Sigmoid colon (tissue), 7 donors: ENCODE measurements at places on chromosomes 5 and 9. TPM values are rescaled to one million over a fixed set of nuclear protein-coding genes. Genes with fewer than 3 reads are reported as not detected.

DNA sequence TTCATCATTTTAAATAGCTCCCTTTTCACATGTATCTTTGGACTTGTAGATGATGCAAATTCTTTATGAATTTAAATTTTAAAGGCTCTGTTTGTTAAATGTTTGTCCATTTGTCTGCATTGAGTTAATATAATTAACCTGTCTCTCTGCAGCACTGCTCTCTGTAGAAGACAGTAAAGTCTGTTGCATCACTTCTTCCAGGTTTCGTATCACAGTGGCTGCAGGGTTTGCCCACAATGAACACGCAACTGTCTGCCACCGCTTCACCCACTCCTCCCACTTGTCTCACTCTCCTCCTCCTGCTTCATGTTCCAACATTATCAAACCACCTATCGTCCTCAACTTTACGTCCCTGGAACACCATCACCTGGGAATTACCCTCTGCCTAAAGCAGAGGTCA lies 231.3 kb upstream of the SLC30A5 start:
- DNase-seq, result no peak

DNA sequence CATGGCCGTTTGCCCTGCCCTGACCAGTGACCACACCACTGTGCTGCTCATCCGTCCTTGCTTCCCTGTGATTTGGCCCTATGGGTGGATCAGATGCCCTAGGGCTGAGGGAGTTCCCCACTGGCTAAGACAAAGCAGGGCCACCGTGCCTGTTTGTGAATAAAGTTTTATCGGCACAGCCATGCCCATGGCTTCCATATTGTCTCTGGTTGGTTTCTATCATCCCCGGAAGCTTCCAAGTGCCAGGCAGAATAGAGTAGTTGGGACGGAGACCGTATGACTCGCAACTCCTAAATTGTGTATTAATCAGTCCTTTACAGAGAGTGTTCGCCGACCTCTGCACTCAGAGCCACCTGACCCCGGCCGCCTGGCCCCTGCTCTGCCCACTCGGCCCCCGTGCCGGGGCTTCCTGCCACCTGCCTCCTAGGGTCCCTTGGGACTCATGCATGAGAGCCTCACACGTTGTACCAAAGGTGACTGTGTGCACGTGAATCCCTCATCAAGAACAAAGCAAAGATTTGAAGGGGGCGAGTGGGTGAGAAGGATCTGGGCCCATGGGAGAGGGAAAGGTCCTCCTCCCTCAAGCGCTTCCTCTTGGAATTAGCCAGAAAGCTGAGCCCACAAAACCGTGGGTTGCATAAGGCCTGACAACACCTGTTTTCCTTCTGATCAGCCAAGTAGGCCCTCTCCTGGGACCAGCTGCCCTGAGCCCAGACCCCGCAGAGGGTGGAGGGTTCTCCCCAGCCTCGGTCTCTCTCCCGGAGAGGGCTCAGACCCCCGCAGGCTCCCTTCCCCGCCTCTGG lies 11.7 kb upstream of the FCN2 start:
- DNase-seq, result no peak

- DNase-seq, result no peak
These were observed 412 bp downstream of the RIOK2 start for GRCh38 chr5:97182571-97183099.

GRCh38 chr5:114419959-114420358 lies 58.1 kb downstream of the KCNN2 start:
- no peak for DNase-seq

- DNase-seq, result no peak
These were observed 51.0 kb upstream of the EGFLAM start for GRCh38 chr5:38207343-38207742.

DNA sequence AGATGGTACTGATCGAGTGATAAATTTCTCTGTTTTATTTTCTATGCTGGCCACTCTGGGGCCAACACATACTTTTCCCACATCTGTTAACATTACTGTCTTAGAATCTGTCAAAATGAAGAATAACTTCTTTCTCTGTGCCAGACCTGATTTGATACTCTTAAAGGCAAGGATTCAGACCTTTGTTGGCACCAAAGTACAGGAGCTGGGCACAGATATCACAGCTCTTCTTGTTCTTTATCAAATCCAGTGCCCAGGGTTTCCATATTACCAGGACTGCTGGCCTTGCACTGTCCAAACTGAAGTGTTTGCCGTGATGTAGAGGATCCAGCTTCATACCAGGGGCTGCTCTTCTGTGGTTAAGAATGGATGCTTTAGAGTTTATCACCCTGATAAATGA lies 20.9 kb downstream of the ZNF474 start:
- DNase-seq, result no peak

DNA sequence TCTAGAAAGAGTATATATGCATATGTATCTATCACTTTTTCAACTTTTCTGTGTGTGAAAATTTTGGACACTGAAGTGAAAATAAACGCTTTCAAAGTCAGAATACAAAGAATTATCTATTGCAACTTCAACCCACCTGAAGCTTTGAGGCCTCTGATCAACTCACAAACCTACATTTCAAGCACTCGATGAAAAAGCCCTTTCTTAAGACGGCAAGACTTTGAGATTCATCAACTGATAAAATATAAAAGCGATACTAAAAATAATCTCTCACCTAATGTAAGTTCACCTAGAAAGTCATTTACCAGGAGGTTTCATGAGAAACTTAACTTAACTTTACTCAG lies 1.2 kb downstream of the GOLPH3 start:
- DNase-seq, result no peak

DNA sequence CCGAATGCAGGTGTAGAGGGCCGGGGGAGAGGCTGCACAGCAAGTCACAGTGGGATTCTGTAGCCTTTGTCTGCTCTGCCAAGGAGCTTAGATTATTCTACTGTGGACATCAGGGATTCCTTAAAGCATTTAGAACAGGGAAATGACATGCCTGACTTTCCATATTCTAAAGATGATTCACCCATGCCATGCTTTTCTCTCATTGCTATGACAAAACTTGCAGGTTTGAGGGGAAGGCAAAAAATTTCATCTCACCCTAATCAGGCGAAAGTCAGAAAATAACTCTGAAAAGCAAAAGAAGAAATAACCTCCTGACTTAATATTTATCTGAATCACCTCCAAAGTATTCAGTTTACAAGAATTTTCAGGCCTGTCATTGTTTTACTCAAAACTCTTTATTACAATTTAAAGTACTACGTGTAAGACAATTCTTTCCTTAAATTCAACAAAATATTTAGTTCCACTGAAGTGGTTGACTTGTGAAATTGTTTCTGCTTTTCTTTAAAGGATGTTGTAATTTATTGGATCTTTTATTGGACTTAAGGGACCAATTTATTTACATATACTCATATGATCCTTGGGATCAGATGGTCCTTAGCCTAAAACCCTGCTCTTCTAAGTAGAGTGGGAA lies 30.0 kb upstream of the GAS1 start:
- DNase-seq, result no peak

- no peak for DNase-seq
These were observed 71.4 kb upstream of the WDR41 start for GRCh38 chr5:77563475-77563874.

GRCh38 chr5:169584998-169585451 lies 1.5 kb downstream of the SPDL1 start:
- DNase-seq, result no peak

GRCh38 chr9:84145780-84146179 lies 165.2 kb downstream of the RMI1 start:
- DNase-seq, result no peak

GRCh38 chr5:169448826-169449225 lies 134.7 kb upstream of the SPDL1 start:
- no peak for DNase-seq

DNA sequence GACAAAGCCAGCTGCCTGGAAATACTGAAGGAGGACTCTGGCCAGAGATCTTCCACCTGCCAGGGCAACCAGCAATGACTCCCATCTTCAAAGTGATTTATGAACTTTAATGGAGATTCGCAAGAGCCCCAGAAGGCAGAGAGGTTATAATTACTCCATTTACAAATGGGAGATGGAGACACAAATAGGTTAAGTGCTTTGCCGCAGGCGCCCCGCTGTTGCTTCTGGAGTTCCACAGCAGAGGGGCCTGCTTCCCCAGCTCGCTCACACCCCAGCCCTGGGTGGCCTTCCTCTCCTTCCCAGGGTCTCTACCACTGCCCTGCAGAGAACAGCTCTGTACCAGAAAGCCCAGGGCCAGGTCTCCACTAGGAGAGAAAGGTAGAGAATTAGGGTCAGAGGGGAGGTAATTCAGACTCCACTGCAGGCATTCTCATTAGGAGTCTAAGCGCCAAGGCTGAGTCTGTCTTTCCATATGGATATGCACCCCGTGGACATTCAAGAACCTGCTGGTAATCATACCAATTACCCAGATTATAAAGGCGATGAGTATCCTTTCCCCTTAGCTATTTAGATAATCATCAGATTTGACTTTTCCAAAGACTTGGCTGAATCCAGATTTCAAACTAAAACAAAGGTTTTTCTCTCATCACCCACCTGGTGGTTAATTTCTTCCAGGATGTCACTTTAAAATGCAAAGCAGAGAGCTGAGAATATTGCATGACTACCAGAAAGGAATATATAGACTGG lies 157.6 kb upstream of the TUT7 start:
- no peak for DNase-seq

DNA sequence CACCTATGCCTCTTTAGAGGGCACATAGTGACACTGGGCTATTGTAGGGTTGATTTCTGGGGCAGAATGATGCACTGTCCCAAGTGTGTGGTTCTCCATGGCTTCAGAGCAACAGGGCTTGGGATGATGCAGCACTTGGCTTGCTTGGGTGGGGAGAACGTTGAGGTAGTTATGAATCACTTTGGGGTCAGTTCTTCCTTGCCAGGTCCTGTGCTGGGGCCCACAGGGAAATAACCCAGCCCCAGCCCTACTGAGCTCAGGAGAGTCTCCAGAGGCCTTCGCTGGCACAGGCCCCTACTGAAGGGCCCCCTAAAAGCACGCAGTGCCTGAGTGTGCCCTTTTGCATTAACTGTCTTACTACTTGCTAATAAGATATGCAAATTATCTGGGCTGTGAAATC lies 24.2 kb downstream of the JADE2 start:
- DNase-seq, result no peak

- no peak for DNase-seq
These were observed 699.4 kb downstream of the PTPRD start for GRCh38 chr9:9913276-9913832.

- DNase-seq, result peak; percentile 74
These were observed 92.6 kb downstream of the LIFR start for GRCh38 chr5:38463634-38464521.

GRCh38 chr5:52277101-52277500 lies 510.6 kb upstream of the ITGA1 start:
- no peak for DNase-seq

DNA sequence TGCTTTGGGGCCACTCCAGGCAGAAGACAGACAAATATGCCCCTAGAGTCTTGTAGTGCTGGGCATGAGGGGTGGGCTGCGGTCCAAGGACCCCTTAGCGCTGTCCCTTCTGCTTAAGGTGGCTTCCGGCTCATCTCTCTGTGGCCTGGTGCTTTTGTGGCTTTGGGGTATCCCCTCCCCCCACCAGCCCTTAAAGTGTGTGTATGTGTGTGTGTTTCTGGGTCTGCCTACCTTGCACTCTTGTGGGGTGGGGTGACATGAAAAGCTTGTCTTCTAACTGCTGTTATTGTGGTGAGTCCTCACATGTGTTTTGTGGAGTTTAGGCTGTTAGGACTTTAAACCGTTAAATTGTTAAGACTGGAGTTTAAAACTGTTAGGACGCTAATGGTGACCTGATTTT lies 23.6 kb downstream of the MARCHF6 start:
- DNase-seq, result no peak

GRCh38 chr5:95709967-95710650 lies 21.0 kb upstream of the RHOBTB3 start:
- DNase-seq, result peak; percentile 70

DNA sequence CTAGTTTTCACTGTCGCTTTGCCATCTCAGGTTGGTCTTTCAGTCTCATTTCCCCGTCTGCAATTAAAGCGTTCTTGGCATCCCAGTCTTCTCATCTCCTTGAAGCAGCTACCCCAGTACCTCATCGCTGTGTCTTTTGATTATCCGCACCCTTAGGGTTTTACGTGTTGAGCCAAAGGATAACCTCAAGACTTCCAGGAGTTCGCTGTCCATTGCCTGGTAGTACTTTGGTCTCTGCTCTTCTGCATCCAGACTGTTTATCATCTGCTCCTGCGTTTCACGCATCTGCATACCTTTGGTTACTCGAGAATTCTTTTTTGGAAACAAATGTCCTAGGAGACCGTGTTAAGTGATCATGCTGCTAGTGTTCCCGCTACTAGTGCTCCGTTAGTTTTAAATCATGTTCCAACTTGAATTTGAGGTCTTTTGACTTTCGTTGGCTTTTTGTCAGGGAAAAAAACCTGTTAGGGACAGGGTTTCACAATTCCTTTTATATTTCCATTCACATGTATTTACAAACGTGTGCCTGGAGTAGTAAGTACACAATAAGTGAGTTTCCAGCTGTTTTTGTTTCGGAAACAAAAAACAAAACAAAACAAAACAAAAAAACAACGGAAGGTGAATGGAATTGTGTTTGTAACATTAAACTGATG lies 888 bp downstream of the RABGAP1 start:
- peak; percentile 52 for DNase-seq

DNA sequence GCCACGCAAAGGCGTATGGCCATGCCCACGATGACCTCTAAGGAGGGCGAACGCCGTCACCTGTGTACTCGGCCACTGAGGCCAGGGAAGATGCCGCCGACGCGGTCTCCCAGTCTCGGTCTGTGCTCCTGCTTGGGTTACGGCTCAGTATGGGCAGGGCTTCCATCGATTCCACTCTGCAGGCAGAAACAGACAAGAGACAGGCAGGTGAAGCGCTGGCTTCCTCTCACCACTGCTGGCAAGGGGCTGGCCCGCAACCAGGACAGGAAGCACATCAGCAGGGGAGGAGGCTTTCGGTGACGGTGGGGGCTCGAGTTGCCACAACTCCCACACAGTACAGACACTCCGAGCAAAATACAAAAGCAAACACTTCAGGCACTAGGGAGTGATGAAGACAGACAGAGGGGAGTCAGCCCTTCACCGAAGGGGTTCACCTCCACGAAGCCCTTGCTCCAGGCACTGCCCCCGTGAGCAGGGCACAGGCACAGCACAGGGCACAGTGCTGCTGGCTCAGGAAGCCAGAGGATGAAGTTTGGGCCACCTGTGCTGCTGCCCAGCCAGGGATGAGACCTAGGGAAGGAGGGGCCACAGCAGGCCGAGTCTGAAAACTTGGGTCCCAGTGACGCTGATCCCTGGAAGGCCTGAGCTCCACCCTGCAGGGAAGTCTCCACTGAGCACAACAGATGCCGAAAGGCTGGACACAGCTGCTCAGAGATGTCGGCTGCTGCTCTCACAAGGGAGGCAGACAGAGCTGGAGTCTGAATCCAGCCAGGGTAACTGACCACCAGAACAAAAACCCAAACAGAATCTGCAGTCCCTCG lies 91.3 kb downstream of the CAMSAP1 start:
- DNase-seq, result no peak

CAMLG gene
- 60.5 TPM for total RNA-seq

TMEM171 gene
- not detected for total RNA-seq

IFNA7 gene
- total RNA-seq, result not detected

C1QTNF3 gene
- total RNA-seq, result 13.3 TPM

GPRIN1 gene
- 1.1 TPM for total RNA-seq

LCN9 gene
- total RNA-seq, result not detected

FBXO38 gene
- total RNA-seq, result 54.1 TPM

DDX4 gene
- total RNA-seq, result not detected

ST6GALNAC4 gene
- 27.7 TPM for total RNA-seq

CCNO gene
- total RNA-seq, result not detected
